ENCODE measurements at places on chromosomes 5 and 9.

GRCh38 chr5:25544652-25545249 is 900.0 kb upstream of the CDH10 start:
- peak; percentile 40 for DNase-seq

DNA sequence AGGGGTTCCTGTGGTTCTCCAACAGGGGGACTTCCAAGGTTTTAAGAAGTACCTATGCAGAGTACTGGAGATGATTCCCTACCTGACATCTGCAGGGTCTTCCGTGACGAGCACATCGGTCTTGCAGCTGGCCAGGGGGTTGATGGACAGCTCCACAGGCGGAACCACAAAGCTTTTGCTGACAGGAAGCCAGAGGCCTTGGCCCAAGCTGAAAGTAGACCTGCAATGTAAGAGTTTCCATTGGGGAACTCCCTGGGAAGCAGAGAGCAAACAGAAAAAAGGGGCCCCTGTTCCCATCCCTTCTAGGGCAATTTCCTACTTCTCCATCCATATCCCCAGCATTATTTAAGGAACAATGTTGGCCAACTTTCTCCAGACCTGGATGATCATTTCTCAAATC is 288.0 kb downstream of the TRIM32 start:
- no peak for DNase-seq

- no peak for DNase-seq
These were observed 134.4 kb downstream of the AOPEP start for GRCh38 chr9:94860678-94861588.

DNA sequence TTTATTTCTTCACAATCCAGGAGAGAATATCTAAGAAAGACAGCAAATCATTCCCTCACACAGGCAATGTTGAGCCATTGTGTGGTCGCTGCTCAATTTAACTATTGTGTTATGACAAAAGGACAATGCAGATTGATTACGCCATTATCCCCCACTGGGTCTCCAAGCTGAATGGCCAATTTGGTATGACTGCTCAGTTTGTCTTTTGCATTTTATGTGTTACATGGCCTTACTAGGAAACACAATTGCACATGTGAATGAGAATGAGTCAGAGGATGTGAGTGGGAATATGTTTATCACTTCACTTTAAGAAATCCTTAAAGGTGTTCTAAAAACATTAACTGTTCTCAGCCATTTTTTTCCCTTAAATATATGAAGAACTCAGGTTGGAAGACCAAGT is 108.3 kb downstream of the FAM174A start:
- no peak for DNase-seq

GRCh38 chr5:68478301-68479095 is 262.9 kb downstream of the PIK3R1 start:
- DNase-seq = peak; percentile 12

DNA sequence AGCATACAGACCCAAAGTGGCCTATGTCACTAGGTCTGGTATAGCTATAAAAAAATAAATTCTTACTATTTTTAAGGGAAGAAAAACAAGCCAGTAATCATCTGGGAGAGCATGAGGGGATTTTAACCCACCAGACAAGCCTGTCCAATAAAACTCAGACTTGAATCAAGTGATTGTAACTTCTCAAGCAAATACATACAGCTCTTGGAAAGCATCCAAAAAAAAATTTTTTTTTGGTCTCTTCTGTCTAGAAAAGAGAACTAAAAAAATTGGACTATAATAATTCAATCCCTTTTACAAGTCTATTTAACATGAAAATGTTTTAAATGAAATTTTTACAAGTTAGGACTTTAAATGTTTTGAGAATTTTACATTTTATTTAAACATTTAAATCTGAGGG is 61.7 kb downstream of the FBXL17 start:
- DNase-seq = no peak

- no peak for DNase-seq
These were observed 9.5 kb downstream of the LPCAT1 start for GRCh38 chr5:1514027-1514818.

- no peak for DNase-seq
These were observed 161.0 kb downstream of the PBX3 start for GRCh38 chr9:125908136-125908535.

- no peak for DNase-seq
These were observed 111.5 kb upstream of the TNC start for GRCh38 chr9:115229496-115229895.

GRCh38 chr9:127644146-127644827 is 32.2 kb downstream of the STXBP1 start:
- no peak for DNase-seq

DNA sequence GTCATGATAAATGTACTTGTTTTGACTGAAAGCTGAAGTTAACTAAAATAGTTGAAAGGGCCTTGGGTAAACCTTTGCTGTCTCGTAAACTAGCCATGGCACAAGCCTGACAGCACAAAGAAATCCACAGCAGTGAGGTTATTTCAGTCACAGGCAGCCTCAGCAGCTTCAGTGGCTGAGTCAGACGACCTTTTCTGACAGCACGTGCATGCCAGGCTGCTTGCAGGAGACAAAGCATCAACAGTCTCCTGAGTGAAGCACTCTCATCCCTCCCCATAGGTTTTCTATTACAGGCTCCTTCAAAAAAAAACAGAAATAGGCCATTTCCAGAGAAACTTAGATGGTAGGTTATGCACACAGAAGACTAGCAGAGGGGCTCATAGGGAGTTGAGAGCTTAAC is 34.6 kb downstream of the OXCT1 start:
- DNase-seq = no peak

DNA sequence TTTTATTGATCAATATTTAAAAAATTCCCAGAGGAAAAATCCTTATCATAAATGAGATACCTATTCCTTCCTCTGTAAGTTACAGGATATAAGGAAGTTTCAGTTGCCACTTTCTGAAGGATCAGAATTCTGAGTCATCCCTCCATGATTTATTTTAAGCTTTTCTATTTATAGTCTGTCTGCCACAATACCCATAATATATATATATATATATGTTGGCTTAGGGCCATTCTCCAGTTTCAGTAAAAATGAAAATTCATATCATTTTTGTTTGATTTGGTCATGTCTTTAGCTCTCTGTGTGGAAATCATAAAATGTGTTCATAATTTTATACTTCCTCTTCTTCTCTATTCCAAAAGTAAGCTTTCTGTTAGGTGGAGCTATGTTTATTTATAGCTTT is 215.8 kb upstream of the CYLC2 start:
- no peak for DNase-seq

GRCh38 chr5:141692919-141693725 is 11.1 kb upstream of the ARAP3 start:
- no peak for DNase-seq

- no peak for DNase-seq
These were observed 793.7 kb upstream of the RGMB start for GRCh38 chr5:97979740-97980139.

- DNase-seq = no peak
These were observed 37.9 kb downstream of the CDC14B start for GRCh38 chr9:96581786-96582185.

DNA sequence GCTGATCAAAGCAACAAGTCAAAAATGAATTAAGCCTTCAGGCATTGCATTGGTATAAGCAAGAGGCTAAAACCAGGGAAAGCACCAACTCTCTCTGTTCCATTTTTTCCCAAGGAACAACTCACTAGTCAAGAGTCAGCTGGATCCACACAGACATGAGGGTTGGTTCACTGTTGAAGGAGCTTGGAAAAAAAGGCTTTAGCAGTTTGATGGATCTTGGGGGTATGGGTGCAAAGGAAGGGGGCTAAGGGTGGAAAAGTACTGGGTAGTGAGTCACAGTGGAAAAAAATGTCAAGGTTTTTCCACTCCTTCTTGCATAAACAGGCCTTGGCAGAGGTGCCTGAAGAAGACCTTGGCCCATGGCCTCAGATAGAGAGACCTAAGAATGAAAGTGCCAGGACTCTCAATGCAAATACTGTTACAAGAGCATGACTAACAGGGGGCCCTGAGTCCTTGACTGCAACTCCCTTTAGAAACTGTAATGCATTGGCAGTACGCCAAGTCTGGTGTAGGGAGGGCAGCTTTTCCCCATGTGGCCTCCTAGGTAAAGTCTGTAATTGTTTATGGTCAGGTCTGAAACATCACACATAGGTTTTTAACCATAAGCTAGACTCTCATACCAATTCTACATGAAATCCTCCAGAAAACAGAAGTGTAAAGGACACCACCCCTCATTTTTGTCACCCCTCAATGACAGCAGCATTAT is 23.7 kb downstream of the ACTL7A start:
- DNase-seq = no peak

GRCh38 chr5:104942735-104943134 is 1380.1 kb upstream of the NUDT12 start:
- no peak for DNase-seq

DNA sequence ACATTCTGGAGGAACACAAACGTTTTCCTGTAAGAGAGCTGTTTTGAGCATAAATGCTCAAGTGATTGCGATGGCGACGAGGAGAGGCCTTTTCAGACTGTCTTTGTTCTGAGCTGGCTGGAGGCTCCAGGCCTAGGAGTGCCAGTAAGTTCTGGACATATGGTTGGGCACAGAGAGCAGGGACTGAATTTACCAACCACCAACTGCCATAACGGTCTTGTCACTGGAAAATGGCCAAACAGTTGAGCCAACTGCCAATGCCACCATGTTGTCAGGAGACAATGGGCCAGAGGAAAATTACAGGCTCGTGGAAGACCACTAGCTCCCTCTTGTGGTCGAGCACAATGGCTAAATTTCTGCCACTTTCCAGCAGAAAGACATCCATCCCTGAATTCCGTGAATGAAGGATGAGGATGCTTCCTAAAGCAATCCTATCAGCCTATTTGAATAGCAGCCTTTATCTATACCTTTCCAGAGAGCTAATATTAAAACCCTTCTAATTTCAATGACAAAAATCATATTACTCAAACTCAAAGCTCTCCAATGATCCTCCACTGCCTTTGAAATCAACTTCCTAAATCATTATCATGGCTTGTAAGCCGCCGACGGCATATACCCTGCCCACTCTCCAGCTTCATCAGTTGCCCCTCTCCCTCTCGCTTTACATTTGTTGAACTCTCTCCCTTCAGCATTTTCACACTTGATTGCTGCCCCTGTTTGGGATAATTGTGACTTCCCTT is 66.9 kb upstream of the GLIS3 start:
- no peak for DNase-seq

GRCh38 chr9:89564346-89564878 is 40.4 kb upstream of the GADD45G start:
- no peak for DNase-seq

- DNase-seq = no peak
These were observed 84.7 kb downstream of the CSNK1A1 start for GRCh38 chr5:149466457-149466972.

- DNase-seq = no peak
These were observed 118.0 kb upstream of the PHYKPL start for GRCh38 chr5:178350361-178351220.

DNA sequence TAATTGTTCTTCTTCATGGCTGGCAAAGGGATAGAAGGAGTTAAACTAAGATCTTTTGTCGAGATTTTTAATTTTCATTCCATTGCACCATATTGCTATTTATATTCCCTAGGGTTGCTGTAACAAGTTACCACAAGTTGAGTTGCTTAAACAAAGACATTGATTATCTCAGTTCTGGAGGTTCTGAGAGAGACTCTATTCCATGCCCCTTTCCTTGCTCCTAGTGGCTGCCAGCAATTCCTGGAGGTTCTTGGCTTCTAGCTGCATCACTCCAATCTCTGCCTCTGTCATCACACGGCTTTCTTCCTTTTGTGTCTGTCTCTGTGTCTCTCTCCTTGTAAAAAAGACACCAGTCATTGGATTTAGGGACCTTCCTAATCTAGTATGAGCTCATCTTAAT is 136.6 kb upstream of the DAB2 start:
- no peak for DNase-seq

DNA sequence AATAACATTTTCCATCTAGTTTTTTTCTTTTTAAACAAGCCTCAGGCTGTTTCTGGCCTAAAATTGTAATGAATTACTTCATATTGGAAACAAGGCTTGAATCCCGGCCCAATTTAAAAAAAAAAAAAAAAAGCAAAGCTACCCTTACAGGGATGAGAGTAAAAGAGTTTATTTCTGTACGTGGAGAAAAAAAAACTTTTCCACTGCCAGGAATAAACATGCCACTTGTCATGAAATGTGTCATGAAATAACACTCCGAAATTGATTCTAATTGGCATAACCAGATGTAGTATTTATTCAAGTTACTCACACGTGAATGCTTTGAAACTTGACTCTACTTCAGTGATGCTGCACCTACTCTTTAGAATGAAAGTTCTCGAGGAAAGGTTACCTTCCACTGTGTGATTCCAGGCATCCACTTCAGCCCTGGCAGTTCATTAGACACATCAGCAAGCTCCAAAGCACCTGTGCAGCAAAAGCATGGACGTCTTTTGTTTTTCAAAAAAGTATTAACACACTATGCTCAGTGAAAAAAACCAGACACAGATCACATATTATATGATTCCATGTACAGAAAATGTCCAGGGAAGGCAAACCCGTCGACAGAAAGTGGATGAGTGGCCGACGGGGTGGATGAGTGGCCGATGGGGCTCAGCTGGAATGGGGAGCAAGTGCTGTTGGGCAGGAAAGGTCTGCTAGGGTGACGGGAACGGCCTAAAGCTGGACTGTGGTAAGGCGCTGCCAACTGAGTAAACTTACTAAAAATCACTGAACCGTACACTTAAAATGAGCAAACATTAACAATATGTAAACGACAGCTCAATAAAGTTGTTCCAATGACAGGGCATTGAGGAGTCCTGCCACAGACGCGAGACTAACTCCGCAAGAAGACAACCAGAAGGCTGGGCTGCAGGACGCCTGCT is 21.2 kb downstream of the NSUN2 start:
- no peak for DNase-seq

DNA sequence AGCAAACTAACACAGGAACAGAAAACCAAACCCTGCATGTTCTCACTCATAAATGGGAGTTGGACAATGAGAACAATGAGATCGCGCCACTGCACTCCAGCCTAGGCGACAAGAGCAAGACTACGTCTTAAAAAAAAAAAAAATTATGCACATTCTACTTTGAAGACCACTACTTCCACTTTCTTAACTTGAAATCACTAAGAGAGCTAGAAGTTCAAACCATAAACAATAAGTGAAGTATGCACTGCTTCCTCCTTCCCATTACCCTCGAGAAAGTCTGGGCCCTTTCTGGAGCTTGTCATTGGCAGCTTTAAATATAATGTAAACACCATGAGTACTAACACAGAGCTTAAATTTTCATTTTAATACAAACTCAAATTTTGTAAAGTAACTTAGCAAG is 94.9 kb downstream of the TLE1 start:
- no peak for DNase-seq

Measured in NCI-H524 treated with DMSO at 0.1 percent for 48 hours (cell line).